Left cardiac atrium (tissue), 4 donors: ENCODE measurements at places on chromosomes 2 and 18.

GRCh38 chr18:3594760-3595368 is 144.9 kb downstream of the TGIF1 start:
- no peak for DNase-seq

- DNase-seq, result no peak
Measured at GRCh38 chr2:235235977-235236767, 257.7 kb upstream of the AGAP1 start.

GRCh38 chr2:174177316-174177890 is 70.9 kb downstream of the OLA1 start:
- DNase-seq, result no peak

GRCh38 chr2:166897666-166898065 is 9.4 kb downstream of the XIRP2 start:
- no peak for DNase-seq

DNA sequence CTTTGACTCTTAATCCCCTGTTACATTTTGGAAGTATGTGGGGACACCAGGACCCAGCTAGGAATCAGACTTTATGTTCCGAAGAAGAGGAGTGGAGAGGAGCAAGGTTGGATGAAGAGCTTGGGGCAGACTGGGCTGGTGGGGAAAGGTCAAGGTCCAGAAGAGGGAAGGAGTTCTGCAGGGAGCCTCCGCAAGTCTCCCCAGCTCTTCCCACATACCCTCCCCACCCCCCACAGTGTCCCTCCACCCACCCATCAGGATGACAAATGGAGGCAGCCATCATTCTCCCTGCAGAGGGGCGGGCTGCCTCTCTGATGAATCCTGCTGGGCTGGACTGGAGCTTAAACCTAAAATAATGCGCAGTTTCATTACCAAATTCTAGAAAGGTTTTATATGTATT is 77.2 kb downstream of the ACKR3 start:
- DNase-seq, result no peak

GRCh38 chr2:107466241-107466640 is 360.5 kb upstream of the RGPD4 start:
- DNase-seq, result no peak

DNA sequence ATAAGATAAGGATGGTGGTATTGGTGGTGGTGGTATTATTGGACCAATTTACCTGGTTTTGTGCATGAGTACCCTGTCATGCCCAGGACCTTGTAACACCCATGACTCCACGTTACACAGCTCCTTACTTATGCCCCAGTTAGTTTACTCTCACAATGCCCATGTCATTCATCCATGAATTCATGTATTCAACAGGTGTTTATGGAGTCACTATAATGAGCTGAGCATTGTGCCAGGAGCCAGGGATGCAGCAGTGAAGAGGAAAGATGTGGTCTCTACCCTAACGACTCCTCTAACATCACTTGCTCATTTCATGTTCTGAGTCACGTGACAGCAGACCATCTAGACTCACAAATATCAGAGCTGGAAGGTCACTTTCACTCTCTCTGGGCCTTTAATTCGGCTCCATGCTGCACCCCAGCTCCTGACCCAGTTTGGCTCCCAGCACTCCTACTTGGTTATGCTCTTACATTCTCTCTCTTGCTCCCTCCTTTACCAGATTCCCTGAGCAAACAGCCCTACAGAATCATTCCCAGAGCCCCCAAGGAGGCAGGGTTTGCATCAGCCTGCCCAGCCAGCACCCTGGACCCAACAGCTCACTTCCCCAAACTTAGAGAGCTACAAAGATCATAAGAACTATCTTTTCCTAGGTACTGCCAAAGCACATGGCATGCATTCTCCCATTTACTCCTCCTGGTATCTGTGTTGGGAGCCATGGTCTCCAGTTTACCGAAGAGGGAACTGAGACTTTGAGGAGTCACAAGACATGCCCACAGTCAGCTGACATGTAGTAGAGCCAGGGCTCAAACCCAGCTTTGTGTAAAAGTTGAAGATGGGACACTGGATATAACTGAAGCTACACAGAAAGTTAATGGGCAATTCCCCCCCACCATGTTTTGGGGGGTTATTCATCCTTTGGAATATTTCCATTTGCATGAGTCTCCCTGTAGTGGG is 449.9 kb downstream of the LRATD1 start:
- DNase-seq, result no peak

DNA sequence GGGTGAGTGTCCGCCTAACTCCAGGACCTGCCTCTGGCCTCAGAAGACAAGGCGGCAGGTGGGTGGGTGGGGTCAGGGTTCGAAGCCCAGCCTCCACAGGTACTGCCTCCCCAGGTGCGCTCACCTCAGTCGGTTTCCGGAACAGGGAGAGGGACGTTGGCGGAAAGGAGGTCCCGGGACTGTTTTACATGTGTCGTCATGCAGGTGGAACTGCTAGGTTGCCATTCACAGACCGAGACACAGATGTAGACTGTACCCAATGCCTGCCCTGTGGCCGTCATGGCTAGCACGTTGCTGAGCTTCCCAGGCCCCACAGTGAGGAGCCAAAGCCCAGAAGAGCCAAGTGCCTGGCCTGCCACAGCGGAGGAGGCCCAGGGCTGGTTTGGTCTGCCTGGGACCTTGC is 284.0 kb upstream of the HS6ST1 start:
- no peak for DNase-seq

GRCh38 chr2:111015283-111015995 is 105.3 kb upstream of the BCL2L11 start:
- DNase-seq, result no peak

DNA sequence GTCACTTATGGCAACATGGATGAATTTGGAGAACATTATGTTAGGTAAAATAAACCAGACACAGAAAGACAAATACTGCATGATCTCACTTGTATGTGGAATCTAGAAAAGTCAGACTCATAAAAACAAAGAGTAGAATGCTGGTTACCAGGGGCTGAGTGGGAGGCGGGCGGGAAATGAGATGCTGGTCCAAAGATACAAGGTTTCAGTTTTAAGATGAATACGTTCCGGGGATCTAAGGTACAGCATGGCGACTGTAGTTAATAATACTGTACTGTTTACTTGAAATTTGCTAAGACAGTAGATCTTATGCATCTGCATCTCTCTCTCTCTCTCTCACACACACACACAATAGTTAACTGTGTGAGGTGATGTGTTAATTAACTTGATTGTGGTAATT is 14.2 kb downstream of the FAM110C start:
- DNase-seq, result no peak

DNA sequence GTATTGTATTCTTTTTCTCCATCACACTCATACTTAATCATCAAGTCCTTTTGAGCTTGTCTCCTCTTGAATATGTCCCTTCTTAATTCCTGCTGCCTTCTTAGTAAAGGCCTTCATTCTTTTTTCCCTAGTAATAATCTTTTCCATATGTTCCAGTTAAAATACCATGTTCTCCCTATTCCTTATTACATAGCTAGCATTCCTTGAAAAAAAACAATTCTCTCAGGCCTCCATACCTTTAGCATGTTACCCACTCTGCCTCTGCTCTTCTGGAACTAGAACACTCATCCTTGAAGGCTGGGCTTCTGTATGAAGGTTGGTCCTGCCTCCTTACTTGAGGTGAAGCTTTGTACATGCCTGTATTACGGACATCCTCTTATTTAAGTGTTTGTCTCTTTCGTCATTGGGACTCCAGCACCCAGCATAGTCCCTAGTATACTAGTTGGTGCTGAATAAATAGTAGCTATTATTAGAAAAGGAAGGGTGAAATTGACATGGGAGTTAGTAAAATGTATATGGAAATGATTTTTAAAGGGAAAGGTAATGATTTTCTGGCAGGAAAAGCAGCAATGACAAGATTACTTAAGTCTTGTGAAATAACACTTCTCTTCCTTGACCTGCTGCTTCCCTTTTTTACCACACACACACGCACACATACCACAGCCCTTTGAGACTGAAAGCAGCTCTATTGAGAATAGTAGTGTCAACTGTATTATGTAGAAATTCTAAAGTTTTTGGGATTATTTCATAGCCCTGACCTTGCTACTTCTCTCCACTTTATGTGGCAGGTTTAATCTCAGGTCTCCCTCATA is 45.6 kb downstream of the REL start:
- no peak for DNase-seq

- no peak for DNase-seq
Measured at GRCh38 chr18:58135183-58135641, 91.2 kb downstream of the NEDD4L start.

DNA sequence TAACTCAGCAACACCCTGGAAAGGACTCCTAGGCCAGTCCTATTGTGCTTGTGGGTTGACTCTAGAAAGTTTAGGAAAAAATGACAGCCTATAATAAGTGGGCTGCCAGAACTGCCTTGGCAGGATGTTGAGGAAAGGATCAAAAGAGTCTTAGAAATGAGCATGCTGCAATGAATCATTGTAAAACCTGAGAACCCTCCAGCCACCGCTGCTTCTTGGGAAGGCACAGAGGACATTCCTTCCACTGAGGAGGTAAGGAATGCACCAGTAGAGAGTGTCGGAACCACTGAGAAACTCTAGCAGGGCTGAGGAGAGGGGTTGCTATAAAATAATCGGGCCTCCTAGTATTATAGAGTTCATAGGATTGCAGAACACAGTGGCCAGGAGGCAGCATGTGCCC is 146.7 kb upstream of the SMIM21 start:
- DNase-seq, result no peak

- no peak for DNase-seq
Measured at GRCh38 chr2:174602745-174603144, 5.1 kb upstream of the WIPF1 start.

DNA sequence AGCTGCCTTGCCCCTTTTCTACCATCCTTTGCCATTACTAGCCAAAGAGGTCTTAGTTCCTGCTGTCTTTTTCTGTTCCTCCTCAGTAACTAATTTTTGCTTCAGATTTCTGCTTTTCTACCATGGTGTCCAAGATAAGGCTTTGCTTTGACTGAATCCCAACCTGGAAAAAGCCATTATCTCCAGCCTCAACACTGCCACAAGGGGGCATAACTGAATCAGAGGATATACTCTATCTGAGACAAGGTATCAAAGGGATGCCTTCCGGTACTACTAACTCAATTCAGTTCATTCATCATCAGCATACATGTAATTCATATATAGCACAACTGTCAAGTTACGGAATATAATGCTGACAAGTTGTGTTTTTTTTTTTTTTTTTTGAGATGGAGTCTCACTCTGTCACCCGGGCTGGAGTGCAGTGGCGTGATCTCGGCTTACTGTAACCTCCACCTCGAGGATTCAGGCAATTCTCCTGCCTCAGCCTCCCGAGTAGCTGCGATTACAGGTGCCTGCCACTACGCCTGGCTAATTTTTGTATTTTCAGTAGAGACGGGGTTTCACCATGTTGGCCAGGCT is 11.4 kb downstream of the OSGEPL1 start:
- DNase-seq, result no peak

- DNase-seq, result no peak
Measured at GRCh38 chr2:47346107-47346506, 56.8 kb upstream of the MSH2 start.

GRCh38 chr2:203225423-203226039 is 13.3 kb upstream of the CYP20A1 start:
- DNase-seq, result no peak
